ENCODE measurements at places on chromosomes 6 and 20.

DNA sequence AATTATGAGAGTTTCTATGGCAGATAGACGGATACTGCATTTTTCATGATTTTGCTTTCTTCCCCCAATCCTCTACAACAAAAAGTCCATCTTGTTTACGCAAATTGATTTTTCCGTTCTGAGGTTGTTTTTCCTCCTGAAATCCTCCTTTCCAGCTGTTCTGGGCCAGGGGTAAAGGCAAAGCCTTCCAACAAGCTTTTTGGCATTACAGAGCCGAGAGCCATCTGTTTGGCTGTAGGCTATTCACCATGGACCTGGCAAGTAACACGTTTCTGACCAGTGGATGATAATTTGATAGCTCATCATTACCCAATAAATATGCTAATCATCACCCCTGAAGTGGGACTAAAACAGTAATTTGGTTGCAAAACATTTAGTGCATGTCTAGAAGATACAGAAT lies 226.5 kb downstream of the CBLN4 start:
- DNase-seq, result no peak

DNA sequence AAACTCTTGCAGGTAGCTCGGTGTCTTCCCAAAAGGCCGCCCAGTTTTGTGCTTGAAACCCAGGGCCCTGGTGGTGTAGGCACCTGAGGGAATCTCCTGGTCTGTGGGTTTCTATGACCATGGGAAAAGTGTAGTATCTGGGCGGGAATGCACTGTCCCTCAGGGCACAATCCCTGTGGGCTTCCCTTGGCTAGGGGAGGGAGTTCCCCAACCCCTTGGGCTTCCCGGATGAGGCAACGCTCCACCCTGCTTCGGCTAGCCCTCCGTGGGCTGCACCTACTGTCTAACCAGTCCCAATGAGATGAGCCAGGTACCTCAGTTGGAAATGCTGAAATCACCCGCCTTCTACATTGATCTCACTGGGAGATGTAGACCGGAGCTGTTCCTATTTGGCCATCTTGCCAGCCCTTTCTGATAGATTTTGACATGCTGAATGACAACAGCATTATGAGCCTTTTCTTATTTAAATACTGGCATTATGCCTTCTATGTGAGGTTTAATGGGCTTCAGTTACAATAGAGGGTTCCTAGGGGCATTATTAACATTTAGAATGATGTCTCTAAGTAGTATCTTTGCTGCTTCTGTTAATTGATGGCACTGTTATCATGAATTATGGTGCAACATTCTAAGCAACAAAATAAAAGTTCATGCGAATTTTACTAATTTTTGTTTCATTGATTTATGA lies 133.7 kb upstream of the FLRT3 start:
- no peak for DNase-seq

GRCh38 chr6:10621213-10621612 lies 73.2 kb downstream of the C6orf52 start:
- no peak for DNase-seq

DNA sequence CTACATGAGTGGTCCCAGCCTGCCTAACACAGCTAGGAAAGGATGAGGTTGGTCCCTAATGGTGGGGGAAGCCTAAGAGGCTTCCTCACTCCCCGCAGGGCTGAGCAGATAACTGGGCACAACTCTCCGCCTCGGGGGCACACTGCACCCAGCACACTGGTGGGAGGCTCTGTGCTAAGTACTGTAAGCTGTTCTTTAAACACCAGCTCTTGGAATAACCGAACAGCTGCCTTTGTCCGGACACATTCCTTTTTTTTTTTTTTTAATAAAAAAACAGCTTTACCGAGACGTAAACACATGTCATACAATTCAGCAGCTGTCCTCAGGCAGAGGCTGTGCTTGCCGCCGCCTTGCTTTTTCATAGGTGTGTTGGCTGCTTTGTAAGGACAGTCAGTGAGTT lies 6.9 kb downstream of the PSMG4 start:
- DNase-seq, result no peak

DNA sequence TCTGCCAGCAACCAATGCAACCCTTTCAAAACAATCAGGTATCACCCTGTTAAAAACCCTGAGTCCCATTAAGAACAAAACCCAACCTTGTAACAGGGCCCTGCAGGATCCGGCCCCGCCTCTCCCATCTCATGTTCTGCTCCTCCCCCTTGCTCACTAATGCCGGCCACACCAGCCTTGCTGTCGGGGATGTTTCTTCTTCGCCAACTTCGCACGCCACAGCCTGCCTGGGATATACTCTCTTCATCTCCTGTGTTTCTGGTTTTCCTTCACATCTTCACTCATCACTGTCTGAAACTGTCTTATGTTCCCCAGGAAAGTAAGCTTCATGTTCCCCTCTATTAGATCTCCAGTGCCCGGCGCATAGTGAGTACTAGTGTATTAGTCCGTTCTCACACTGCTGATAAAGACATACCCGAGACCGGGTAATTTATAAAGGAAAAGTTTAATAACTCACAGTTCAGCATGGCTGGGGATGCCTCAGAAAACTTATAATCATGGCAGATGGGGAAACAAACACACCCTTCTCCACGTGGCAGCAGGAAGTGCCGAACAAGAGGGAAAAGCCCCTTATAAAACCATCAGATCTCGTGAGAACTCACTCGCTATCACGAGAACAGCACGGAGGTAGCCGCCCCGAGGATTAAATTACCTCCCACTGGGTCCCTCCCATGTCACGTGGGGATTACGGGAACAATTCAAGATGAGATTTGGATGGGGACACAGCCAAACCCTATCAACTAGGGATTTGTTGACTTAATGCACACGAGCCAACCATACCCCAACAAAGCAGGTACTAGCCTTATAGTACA lies 5.1 kb downstream of the TP53RK start:
- DNase-seq, result peak; percentile 51

- DNase-seq, result peak; percentile 80
Observed at GRCh38 chr20:11229772-11230171, 556.0 kb upstream of the JAG1 start.

DNA sequence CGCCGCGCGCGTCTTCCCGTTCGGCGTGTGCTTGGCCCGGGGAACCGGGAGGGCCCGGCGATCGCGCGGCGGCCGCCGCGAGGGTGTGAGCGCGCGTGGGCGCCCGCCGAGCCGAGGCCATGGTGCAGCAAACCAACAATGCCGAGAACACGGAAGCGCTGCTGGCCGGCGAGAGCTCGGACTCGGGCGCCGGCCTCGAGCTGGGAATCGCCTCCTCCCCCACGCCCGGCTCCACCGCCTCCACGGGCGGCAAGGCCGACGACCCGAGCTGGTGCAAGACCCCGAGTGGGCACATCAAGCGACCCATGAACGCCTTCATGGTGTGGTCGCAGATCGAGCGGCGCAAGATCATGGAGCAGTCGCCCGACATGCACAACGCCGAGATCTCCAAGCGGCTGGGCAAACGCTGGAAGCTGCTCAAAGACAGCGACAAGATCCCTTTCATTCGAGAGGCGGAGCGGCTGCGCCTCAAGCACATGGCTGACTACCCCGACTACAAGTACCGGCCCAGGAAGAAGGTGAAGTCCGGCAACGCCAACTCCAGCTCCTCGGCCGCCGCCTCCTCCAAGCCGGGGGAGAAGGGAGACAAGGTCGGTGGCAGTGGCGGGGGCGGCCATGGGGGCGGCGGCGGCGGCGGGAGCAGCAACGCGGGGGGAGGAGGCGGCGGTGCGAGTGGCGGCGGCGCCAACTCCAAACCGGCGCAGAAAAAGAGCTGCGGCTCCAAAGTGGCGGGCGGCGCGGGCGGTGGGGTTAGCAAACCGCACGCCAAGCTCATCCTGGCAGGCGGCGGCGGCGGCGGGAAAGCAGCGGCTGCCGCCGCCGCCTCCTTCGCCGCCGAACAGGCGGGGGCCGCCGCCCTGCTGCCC lies 1.1 kb downstream of the SOX4 start:
- DNase-seq, result no peak

DNA sequence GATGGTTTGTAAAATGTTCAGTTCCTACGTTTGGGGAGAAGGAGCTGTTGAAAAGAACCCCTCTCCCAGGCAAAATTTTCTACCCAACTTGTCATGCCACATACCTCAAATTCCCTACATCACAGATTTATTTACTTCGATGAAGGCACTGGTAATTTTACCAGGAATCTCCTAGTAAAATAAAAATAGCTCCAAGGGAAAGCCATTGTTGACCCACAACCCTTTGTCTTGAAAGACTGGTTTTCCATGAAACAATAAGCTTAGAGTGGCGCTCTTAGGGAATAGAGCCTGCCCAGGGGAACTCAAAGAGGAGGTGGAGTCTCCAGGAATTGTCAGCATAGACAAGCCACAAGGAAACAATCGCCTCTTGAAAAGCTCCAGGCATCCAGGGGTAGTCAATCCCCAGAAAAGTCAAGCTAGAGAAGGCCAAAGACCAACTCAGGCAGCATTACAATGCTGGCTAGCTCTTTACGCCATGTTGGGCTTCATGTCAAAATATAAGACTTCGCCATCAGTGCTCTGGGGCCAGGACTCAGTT lies 99.2 kb upstream of the RREB1 start:
- no peak for DNase-seq

GRCh38 chr6:35161266-35161665 lies 20.1 kb upstream of the TCP11 start:
- no peak for DNase-seq

DNA sequence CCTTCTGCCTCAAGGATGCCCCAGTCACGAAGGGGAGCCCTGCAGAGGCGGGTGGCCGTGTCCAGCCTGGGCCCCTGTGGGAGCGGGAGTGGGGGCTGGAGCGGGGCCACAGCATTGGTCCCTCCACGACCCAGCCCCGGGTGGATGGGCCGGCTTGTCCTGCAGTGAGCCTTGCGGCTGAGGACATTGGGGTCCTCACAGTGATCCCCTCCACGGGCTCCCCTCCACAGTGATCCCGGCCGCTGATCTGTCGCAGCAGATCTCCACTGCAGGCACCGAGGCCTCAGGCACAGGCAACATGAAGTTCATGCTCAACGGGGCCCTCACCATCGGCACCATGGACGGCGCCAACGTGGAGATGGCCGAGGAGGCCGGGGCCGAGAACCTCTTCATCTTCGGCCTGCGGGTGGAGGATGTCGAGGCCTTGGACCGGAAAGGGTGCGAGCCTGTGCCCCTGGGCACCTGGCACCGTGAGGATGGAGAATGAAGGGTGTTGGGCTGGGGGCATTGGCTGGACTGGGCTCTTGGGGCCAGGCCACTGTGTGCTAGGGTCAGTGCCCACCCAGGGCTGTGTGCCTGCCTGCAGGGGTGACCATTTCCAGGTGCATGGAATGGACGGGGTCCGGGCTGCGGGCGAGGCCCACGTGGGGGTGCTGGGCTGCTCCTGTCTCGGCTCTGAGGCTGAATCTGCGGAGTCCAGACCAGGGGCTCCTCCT lies 44.4 kb downstream of the PYGB start:
- no peak for DNase-seq

DNA sequence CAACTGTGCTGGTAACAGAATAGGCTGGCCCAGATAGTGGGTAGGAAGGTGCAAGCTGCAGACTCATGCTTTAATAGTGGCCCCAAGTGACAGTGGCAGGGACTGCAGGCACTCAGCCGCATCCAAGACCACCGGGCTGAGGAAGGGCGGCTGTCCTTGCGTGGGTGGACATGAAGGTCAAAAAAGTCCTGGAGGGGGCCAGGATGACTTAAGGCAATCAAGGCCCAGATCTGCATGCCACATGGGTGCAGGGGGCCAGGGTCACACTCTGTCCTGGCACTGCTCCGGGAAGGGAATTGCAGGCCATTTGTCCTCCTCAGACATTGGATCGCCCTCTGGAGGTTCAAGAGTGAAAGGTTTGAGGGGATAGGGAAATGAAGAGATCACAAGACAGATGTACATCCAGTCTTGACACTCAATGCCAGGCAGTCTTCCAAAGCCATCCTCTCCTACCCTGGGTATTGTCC lies 10.4 kb upstream of the VNN2 start:
- no peak for DNase-seq

DNA sequence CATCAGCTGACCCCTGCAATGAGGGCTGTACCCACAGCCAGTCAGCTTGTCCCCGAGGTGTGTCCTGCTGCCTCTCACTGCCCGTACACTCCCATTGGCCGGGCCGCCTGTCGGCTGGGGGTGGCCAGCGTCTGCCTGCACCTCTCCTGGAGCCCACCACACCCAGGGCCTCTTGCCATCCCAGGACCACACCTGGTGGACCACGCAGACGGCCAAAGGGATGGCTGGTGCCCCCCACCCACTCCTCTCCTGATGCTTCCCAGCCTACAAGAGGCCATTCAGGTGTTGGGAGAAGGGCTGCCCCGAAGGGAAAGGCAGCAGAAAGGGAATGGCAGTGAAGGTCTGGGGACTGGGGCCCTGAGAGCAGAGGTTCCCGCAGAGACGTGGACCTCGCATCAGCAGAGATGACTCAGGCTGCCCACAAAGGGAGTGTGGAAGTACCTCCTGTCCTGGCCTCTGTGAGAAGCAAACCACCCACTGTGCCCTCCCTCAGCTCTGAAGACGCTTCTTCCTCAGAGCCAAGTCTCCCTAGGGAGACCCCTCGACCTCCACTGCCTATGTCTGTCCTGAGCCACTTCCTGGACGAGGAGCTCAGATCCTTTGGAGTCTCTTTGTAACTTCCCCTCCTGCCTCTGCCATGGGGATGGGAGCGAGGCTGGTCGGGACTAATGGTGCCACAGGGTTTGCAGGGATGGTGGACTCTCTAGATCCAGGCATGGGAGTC lies 60.9 kb downstream of the PYGB start:
- DNase-seq, result no peak

- DNase-seq, result no peak
Observed at GRCh38 chr6:88248709-88249321, 82.7 kb upstream of the CNR1 start.

GRCh38 chr6:112439432-112439831 lies 92.3 kb downstream of the RFPL4B start:
- DNase-seq, result peak; percentile 49

DNA sequence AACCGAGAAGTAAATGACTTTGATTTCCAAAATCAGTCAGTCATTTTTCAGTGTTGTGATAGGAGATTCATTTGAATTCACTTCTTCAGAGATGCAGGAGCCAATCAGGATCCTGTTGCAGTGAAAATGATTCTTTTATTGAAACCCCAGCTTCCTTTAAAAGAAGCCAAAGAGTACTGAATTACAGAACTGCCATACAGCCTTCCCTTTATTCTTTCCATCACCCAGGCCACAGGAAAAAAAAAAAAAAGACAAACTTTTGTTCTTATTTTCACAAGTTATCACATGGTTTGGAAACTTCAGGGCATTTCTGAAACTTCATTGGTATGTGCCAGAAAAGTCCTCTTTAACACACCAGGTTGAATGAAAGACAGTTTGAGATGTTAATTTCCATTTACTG lies 1.8 kb upstream of the CARMIL1 start:
- DNase-seq, result no peak

GRCh38 chr6:169635345-169635744 lies 66.5 kb downstream of the WDR27 start:
- DNase-seq, result no peak
